Tibial nerve (tissue), 4 donors: ENCODE measurements at places on chromosomes 7 and 10. TPM values are rescaled to one million over a fixed set of nuclear protein-coding genes. Genes with fewer than 3 reads are reported as not detected.

H2BK1 gene
- total RNA-seq = not detected

DNA sequence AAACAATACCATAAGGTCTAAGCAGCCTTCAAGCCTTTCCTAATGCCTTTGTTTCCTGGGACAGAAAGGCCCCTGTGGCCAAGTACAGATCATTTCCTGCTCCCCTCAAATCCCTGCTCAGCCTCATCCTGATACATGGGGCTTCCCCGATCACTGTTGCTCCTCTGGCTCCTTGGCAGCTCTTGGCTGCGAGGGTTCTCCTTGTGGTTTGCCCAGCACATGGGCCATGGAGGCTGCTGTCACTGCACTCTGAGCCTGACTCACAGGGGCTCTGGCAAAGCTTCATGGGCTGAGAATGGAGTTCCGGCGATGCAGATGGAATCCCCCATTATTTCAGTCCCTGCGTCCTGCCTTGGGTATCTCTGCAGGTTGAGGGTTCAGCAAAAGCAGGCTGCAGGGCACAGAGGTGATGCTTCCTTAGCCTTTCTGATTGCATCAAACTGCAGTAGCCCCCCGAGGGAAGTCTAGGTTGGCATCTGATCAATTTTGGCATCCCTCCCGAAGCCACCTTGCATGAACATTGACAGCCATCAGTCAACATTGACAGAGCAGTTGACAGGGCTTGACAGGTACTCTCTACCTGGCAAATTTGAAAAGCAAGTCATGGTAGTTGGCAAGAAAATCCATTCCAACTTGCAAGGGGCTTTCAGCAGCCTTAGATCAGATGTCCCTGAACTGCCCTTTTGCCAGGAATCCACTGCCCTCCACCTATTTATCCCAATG, 168.6 kb downstream of the GFRA1 start:
- H3K27me3 ChIP-seq = no peaks in the 10 kb centered on the region
- no peak overlapping the region for H3K27ac ChIP-seq
- DNase-seq = no peak
- no peak overlapping the region for H3K4me3 ChIP-seq
- H3K4me1 ChIP-seq = no peaks in the 10 kb centered on the region
- no peaks in the 10 kb centered on the region for H3K36me3 ChIP-seq

DNA sequence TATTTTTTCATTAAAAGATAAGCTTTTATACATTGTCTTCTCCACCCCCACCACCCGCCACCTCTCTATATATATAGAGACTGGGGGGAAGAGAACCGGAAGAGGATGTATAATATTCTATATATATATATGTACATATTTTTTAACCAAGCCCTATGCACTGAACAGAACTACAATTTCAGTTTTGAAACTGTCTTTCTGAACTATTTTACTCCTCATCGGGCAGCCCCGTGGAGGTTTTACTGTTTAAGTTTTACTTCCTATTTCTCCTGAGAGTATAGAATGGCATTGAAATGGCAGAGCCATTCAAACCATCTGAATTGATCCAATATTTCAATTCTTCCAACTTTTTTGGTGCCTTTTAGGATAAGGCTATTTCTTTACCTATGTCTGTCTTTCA, 1047.1 kb downstream of the NRG3 start:
- H3K4me1 ChIP-seq = no peaks in the 10 kb centered on the region
- no peak overlapping the region for H3K27ac ChIP-seq
- H3K27me3 ChIP-seq = no peaks in the 10 kb centered on the region
- DNase-seq = no peak
- H3K4me3 ChIP-seq = no peak overlapping the region

- H3K4me3 ChIP-seq = no peak overlapping the region
- no peaks in the 10 kb centered on the region for H3K27me3 ChIP-seq
- H3K27ac ChIP-seq = peak overlapping the region; percentile 28
- peaks cover 43% of the 10 kb centered on the region for H3K4me1 ChIP-seq
- H3K36me3 ChIP-seq = peaks cover 34% of the 10 kb centered on the region
Observed at GRCh38 chr7:107937531-107937930, 46.5 kb downstream of the DLD start.

DNA sequence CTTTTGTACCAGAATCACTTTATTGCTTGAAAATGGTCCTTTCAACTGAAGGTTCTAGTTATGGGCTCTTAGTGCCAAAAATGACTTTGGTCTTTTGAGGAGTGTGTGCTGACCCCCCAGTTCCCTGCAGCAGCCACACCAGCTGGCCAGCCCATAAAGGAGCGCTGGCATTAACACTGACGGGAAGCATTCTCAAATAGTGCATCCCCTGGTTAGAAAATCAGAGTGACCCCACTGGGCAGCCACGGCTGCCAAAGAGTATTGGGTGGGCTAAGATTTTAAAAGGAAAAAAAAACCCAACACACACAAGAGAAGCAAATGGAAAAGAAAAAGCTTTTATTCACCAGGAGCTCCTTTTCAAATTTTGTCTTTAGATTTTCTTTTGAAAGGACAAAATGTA, 199.8 kb downstream of the CELF2 start:
- no peaks in the 10 kb centered on the region for H3K36me3 ChIP-seq
- no peak overlapping the region for H3K4me3 ChIP-seq
- DNase-seq = no peak
- H3K4me1 ChIP-seq = peaks cover 24% of the 10 kb centered on the region
- H3K27ac ChIP-seq = peak overlapping the region; percentile 29
